ENCODE measurements at places on chromosomes 2 and 18.

- DNase-seq: no peak
These were observed 167.4 kb downstream of the CAPN13 start for GRCh38 chr2:30639836-30640235.

GRCh38 chr18:2396162-2396505 lies 175.2 kb downstream of the METTL4 start:
- no peak for DNase-seq

- no peak for DNase-seq
These were observed 7.3 kb downstream of the SFXN5 start for GRCh38 chr2:73063909-73064875.

GRCh38 chr18:3577281-3577855 lies 127.4 kb downstream of the TGIF1 start:
- DNase-seq: no peak

GRCh38 chr2:241194811-241195210 lies 6.3 kb downstream of the ANO7 start:
- no peak for DNase-seq

DNA sequence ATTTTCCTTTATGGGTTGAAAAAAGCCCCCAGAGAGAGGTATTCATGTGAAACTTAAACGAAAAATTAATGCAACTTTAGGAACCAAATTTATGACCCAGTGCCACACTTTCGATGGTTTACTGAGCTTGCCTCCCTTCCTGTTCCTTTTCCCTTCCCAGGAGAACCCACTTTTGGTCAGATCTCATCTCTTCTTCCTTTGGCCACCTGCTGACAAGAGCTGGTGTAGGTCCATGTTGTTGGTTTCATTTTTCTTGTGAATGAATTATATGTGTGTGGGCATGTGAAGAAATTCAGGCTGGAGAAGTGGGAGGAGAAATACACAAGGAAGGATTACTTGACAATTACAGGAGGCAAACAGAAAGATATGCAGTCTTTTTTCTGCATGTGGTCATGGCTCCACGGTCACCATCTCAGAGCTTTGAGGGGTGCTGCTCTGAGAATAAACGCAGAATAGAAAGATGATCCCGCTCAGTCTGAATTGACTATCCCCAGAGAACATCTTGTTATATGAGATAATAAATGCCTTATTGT lies 111.3 kb upstream of the TCF4 start:
- no peak for DNase-seq

- DNase-seq: no peak
These were observed 31.7 kb downstream of the TMEM178A start for GRCh38 chr2:39697454-39697853.

DNA sequence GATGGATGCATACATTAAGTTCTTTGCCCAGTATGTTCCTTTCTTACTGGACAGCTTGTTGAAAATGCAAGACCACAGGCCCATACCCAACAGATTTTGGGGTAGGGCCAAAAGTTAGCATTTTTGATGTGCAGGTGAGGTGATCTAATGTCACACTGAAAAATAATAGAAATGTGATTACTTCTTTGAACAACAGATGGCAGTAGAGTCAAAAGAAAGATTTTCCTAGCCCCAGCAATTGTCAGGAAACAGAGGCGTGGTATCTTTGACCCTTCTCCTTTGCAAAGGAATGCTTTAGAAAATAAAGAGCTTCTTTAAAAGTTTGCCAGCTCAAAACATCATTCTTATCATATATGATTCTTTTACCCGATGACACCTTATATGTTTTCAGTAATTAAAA lies 343.6 kb upstream of the SYT4 start:
- DNase-seq: peak; percentile 20

- no peak for DNase-seq
These were observed 90.9 kb downstream of the RNF144A start for GRCh38 chr2:7007846-7008741.

DNA sequence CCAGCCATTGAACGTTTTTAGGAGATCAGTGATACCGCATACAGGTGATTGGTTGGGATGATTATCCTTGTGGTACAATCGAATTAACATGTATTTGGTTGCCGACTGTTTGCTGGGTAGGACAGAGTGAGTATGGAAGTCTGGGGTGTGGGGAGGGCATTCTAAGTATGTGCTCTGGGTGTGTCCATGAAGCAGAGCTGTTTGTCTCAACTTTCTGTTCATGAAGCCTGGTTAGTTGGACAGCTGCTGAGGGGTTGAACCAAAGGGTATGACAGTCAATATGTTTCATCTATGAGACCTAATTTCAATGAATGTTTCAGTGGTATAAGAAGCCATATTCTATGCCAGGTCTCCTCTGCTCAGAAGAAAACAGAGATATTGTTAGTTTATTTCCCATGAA lies 21.9 kb upstream of the SPTBN1 start:
- DNase-seq: no peak

DNA sequence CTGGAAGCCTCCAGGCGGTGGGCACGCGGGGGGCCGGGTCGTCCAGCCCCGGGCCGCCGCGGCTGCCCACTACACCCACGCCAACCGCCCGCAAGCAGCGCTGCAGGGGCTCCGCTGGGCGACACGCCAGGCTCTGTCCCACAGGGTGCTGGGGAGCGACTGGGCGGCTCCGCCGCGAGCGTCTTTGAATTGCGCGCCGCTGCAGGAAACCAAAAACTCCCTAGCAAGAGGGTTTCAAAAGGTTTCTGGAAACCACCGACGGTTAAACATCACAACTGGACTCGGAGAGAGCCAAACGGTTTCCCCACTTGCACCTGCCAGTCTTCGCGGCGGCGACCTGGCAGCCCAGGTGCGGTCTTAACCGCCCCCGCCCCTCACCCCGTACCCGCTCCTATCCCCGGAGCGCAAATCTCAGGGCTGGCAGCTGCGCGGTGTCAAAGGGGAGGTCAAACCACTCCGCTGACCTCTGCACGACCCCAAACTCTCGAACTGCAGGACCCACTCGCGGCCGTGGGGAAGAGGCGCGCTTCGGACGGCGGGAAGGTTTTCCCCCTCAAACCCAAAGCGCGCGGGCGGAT lies 1.0 kb downstream of the CXCR4 start:
- DNase-seq: peak; percentile 24

DNA sequence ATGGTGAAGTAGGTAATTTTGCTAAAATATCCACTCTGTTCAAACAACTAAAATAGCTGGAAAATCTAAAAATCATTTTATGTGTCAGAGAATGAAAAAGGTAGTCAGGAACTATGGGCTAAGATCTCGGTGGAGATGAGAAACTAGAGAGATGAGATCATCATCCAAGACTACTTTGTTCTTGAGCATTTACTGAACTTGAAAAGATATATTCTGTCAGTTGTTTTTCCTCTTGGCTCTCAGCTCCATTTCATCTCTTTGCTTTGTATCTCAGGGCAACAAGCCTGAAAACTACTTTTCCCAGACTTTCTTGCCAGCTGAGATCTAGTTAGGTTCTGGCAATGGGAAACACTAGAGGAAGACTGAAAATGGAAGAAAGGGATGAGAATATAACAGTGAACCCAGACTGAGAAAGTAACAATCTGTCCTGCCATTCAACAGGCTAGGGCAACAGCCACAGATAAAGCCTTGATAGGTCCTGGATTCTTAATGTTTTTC lies 346.2 kb upstream of the MEX3C start:
- no peak for DNase-seq

GRCh38 chr18:78974115-78974761 lies 5.4 kb upstream of the SALL3 start:
- no peak for DNase-seq

DNA sequence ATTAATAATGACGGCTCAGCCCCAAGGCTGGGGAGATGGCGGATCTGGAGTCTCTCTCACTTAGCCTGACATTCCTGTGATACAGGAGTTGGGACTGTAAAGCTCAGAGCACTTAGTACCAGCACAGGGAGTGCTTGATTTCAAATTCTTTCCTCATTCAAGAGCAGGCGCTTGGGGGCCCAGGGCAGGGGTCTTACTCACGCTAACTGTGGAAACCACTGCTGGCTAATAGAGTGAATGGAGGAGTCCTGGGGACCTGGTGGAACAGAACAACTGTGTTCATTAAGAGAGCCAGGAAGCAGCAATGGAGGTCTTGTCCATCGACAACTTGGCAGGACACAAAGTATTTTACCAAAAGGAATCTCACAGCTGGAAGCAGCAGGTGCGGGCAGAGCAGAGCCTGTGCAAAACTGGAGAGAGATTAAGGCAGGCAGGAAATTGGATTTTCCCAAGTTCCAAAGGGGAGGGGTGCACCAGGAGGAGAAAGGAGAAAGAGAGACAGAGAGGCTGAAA lies 358.9 kb downstream of the TNS1 start:
- DNase-seq: no peak

- no peak for DNase-seq
These were observed 66.0 kb upstream of the FAM136A start for GRCh38 chr2:70367722-70368323.

DNA sequence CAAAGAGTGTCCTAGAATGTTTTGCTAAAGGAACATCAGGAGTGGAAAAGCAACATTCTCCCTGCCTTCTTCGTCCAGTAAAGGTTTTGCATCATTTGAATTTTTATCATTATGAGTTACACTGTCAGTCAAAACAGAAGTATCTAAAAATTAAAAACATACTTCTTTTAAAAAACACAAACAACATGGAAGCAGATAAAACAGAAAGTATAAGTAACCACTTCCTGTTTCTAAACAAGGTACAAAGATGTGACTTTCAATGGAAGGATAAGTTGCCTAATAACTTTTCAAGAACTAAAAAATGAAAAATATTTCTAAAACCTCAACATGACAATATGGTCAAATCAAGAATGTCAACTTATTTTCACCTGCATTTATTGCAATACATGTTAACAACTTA lies 158.2 kb downstream of the STK39 start:
- DNase-seq: no peak

DNA sequence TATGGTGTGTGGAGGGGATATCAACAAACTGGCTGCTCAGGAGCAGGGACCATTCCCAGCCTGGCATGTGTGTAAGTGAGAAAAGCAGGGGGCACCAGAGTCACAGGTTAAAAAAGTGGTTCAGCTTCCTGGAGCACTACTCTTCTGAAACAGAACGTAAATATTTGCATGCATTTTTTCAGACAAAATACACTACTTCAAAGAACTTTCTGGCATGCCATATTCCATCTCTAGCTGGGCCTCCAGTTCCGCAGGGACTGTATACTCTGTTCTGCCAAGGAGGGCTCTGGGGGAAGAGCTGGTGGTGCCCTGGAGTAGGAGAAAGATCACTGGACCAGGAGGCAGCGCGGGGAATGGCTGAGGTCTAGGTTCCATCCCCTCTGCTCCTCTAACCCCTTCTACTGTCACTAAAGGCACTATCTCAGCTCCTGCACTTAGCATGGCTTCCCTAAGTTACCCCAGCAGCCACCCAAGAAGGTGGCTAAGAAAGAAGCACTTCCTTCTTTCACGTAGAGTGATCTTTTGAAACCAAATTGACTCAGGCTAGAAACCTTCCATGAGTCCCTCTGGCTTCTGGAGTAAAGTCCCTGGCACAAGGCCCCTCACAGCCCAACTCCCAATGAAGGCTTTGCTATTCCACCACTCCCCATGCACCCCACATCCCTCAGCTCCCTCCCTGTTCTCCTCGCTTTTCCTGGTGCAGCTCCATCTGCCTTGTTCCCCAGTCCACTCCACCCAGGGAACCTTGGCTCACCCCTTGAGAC lies 57.6 kb upstream of the CABLES1 start:
- no peak for DNase-seq

GRCh38 chr18:60329131-60329530 lies 43.4 kb downstream of the MC4R start:
- no peak for DNase-seq

DNA sequence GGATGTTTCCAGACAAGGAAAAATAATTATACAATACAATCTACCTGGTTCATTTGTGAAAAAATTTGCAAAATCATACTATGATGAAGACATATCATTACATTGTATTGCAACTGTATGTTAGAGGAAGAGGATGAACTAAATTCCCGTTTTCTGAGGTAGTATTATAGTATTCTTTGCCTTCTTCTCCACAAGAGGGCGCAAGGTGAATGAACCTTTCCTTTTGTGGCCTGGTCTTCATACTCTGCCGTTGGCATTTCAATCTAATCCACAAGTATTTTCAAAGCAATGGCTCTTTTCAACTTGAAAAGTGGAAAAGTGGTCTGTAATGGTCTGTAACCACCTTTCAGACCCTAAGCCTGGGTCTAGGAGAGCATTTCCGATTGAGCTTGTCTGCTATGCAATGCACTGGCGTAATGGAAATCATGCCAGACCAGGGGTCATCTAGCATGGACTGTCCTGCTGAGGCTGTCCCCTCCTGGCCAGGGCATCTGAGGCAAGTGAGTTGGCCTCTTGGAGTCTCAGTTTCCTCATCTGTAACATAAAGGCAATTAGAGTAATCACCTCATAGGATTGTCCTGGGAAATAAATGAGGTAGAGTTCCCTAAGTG lies 30.8 kb upstream of the ZNF396 start:
- peak; percentile 61 for DNase-seq

DNA sequence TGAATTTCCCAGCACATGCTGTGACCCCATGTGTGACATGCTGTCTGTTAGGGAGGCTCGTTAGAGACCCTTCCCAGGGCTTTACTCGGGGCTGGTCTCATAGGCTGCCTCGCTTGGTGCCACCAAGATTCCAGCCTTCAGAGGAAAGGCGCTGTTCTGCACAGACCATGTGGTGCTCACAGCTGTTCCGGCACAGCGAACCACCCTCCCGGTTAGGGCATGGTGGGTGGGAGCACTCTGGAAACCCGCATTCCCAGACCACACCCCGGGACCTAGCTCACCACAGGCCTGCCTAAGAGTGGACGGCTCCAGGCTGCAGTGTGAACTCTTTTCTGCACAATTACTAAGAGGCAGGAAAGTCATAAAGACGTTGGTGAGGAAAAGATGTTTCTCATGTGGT lies 112.0 kb downstream of the MBP start:
- DNase-seq: no peak

GRCh38 chr18:77114415-77115191 lies 18.0 kb downstream of the MBP start:
- no peak for DNase-seq

DNA sequence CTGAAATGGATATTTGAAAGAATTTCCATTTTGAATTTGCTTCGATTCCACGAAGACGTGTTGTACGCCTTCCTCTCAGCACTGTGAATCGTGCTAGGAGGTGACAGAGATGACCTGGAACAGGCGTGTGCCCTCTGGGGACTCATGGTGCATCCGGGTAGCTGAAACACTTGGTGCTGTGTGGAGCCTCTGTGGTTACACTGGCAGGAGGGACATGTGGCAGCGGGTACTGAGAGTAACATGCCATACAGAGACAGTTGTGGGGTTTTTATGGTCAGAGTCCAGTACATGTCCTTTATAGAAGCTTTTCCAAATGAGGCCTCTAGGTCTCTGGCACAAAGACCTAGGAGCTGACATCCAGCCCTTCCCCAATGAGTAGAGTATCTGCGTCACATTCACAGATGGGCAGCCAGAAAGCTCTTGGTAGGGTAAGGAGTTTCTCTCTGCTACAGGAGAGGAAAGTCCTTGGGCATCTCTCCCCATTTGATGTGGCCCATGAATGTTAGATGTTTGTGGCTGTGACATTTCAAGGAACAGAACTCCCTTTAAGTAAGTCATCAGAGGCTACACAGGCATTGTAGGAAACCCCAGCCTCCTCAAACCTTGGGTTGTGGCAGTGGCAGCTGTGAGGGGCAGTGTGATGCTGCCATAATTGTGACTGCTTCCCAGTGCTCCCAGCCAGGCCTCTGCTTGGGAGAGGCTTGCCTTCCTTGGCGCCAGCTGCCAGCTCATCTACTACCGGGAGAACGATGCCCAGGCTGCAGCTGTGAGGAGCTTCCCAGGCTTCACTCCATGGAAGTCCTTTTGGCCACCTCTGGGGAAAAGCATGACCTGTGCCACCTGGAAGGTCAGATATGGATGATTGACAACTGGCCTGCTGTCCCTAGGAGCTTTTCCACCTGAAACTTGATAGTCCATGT lies 80.6 kb downstream of the ACOXL start:
- no peak for DNase-seq
